ENCODE measurements at places on chromosomes 2 and 18.

DNA sequence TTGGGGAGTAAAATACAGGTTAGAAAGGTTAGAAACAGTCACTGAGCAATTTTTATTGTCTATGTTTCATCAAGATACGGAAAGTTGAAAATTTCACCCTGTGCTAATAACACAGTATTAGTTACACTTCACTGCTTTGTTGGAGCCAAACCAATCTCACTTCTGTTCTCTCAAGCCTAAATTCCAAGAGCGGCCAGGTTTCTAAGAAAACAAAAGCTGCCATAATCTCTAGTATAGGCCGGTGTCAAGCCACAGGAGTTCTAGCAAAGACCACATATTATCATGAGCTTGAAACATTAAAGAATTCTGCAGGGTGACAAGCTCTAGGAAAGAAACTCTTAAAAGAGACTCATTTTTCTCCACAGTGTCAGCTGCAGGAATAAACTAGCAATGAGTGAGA is 128.7 kb downstream of the TXNL1 start:
- no peak for DNase-seq

DNA sequence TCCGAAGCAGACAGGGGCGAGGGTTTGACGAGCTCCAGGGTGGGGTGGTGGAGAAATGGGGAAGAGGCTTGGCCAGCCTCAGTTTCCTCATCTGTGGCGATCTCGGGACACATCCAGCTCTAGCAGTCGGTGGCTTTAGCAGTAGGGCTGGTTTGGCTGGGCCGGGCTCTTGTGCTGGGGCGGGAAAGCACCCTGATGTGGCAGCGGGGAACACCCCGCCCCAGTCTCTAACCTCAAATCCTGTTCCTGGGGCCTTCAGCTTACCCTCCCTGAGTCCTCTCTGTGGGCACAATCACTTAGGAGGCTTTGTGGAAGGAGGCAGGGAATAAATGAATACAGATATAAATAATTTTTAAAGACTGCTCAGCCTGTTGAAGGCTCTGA is 26.5 kb upstream of the MCFD2 start:
- no peak for DNase-seq

GRCh38 chr2:196274387-196274809 is 103.0 kb upstream of the STK17B start:
- DNase-seq, result no peak

DNA sequence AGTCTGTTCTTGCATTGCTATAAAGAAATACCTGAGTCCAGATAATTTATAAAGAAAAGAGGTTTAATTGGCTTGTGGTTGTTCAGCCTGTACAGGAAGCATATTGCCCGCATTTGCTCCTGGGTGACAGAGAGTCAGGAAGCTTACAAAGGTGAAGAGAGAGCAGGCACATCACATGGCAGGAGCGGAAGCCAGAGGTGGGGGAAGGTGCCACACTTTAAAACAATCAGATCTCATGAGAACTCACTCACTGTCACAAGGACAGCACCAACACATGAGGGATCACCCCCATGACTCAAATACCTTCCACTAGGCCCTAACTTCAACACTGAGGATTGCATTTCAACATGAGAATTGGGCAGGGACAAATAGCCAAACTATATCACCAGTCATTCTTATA is 124.8 kb upstream of the COL5A2 start:
- no peak for DNase-seq

DNA sequence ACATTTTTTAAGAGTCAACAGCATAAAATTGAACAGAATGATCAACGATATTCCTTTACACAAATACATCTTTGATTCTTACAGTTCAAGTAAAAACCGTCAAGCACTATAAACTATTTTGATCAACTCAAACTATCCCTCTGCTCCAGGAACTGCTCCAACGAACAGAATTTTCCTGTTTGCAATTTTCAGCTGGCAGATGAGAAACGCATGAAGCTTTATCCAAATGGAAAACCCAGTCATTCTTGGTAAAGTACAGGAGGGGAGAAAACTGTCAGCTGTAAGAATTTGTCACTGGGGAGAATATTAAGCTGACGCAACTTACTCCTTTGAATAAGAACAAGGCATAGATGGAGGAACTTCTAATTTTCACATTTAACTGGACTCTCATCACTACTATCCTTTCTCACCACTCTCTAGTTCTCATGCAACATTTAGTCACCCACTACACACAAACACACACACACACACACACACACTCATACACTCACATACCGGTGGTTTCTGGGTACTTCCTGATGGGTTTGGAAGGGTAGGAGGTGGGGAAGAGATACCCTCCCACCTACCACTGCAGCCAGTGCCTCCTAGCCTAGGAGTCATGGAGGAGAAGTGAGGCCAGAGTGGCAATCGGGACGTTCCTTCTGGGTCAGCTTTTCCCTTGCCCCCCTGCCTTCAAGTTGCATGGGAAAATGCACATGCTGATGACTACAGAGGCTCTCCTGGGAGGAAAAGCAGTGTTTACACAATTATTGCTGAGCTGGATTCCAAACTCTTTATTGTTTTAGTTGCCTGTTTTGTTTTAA is 54.0 kb upstream of the SPATS2L start:
- peak; percentile 73 for DNase-seq

GRCh38 chr2:102304268-102304667 is 7.1 kb upstream of the IL1RL1 start:
- DNase-seq, result no peak

DNA sequence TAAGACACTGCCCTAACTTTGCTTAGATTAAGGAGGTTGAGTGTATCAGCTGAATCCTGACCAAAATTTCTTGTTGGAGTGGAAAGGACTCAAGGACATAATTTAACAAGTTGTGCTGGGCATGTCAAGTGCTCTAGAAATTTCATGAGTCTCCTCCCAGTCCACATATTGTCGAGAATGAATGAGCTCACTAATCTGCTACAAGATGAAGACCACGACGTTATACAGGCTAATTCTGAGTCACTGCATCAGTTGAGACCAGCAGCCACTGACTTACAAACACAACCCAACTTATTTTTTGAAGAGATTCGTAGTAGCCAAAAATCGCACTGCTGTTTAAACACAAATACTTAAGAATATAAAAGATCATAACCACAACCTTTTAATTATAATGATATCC is 28.7 kb upstream of the SLC8A1 start:
- no peak for DNase-seq

GRCh38 chr2:72204786-72205503 is 57.3 kb upstream of the CYP26B1 start:
- no peak for DNase-seq

DNA sequence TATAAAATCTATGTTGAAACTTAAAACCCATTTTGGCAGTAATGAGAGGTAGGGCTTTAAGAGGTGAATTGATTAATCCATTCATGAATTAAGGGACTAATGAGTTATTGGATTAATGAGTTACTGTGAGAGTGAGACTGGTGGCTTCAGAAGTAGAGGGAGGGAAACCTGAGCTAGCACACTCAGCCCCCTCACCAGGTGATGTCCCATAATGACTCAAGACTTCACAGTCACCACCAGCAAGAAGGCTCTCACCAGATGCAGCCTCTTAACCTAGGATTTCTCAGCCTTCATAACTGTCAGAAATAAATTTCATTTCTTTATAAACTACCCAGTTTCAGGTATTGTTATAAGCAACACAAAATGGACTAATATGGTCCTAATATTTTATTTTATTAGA is 621.7 kb upstream of the ACVR2A start:
- no peak for DNase-seq

DNA sequence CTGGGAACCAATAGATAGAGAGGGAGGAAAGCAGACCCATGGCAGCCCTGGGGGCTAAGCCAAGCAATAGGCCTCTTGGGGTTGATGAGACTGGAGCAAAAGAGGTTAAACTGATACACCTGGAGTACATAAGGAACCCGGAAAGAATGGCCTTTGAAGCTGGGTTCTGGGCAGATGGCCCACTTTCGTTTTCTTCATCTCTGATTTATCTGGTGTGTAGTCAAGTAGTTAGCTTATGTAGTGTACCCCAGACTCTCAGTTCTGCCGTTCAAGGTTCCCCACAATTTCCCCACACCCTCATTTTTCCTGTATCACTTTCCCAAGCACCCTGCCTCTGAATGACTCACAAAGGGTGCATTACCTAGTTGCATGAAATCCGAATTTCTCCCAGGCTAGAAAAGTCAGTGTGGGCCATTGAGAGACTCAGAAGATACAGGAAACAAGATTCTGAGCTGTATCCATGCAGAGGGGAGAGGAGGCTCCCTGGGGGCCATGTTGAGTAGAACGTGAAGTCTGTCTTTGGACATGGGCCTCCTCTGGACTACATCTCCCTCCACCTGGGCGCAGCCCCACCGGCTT is 235.0 kb downstream of the LOXHD1 start:
- DNase-seq, result no peak

DNA sequence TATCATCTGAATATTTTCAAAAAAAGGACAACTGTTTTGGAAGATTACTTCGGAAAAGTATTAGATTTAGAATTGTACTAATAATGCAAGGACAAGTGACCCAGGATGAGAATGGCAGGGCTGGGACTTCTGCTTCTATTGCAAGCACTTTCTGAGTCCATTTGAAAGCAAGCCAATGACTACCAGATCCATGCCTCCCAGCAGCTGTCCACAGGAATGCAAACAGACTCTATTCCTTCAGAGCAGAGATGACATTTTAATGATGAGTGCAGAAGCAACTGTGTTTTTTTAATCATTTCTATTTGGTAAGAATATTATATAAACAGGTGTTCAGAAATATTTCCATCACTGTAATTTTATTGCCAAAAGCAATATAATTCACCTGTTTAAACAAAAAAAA is 456.7 kb downstream of the SOX11 start:
- no peak for DNase-seq

GRCh38 chr18:45399146-45399545 is 216.1 kb upstream of the SLC14A2 start:
- no peak for DNase-seq

All from AG04449 (cell line).